ENCODE measurements at places on chromosomes 5 and 9.

- DNase-seq: no peak
These were observed 172.8 kb downstream of the AUH start for GRCh38 chr9:91188719-91189590.

DNA sequence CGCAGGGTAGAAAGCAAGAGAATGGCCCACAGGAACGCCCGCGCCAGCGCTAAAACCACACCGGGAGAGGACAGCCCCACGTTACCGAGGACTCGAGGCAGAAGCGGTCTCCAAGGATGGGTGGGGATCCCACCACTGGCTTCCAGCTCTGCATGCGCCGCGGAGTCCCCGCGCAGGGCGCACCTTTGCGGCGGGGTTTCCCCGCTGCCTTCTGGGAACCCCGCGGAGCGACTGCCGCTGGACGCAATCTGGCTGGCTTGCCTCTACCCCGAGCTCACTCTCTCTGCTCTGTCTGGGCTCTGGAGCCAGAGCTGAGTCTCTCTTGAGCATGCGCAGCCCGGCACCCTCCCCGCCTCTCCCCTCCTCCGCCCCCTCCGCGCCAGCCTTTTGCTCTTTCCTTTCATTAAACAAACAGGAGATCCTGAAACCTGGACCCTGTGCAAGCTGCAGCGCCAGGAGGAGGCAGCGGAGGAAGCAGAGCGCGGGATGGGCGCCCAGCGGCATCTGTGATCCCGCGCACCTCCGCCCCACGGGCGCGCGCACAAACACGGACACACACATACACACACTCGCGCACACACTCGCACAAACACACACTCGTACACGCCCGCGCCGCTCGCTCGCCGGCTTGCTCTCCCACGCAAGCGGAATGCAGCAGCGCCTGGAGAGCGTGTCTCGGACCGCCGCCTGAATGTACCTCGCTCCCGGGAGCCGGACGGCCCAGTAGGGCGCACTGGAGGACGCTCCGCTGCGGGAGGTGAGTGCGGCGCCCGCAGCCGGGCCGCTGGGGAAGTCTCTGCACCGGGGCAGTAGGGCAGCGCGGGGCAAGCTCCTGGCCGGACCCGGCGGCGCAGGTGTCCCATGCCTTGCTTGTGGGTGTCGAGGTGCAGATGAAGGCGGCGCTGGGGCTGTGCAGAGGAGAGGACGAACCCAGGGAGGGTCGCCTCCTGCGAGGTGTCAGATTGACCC lies at the start of gene PLPPR1:
PLPPR1 (plus strand) TSS at position 382 of the 969 bp plus-strand sequence.
- no peak for DNase-seq

GRCh38 chr5:34016222-34016621 lies 8.4 kb upstream of the AMACR start:
- DNase-seq: no peak

GRCh38 chr5:158816011-158816696 lies 283.6 kb downstream of the EBF1 start:
- no peak for DNase-seq

DNA sequence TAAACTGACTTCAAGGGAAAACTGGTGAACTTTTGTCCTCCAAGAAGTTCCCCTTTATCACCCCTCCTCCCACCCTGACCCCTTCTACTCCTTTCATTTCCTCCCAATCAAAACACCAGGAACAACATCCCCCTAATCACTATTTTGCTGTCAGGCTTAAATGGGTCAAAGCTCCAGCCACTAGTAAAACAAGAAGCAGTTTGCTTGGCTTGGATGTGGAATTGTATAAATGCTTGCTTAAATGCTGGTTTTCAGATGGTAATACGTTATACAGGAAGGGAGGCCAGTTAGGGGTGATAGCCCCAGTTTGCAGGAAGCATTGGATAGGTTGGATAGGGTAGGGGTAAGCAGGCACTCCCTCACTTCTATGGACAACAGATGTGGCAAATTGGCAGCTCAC lies 473.6 kb downstream of the AGTPBP1 start:
- DNase-seq: peak; percentile 6

DNA sequence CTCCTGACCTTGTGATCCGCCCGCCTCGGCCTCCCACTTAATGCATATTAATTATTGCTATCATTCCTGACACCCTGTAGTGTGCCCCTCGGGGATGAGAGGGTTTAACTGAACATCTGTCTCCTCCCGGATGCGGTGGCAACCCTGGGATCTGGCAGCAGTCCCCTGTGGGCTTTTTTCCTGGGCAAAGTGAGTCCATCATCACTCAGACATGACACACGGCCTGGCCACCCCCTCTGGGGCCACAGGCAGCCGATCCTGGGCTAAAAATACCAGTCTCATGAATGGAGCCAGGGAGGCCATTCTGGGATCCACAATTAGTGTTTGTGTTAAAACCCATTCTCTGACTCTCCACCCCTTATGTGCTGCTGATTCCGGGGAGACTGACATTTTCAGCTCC lies 161.2 kb downstream of the RGS3 start:
- DNase-seq: peak; percentile 61

GRCh38 chr5:125722550-125722949 lies 700.7 kb upstream of the GRAMD2B start:
- no peak for DNase-seq

Measured in fibroblast of gingiva (primary cell).